ENCODE measurements at places on chromosomes 2 and 18. TPM values are rescaled to one million over a fixed set of nuclear protein-coding genes. Genes with fewer than 3 reads are reported as not detected.

Gene SERPINB4
- total RNA-seq, result not detected

Gene KCTD1
- total RNA-seq, result 9.0 TPM

Gene AGFG1
- total RNA-seq, result 100 TPM

Gene TYMS
- 6.4 TPM for total RNA-seq

Gene PFN4
- total RNA-seq, result 1.7 TPM

Gene PROKR1
- total RNA-seq, result not detected

Gene C2orf80
- total RNA-seq, result not detected

Gene C2orf81
- 10.0 TPM for total RNA-seq

Gene GPD2
- total RNA-seq, result 50.4 TPM

Gene LYG2
- total RNA-seq, result not detected

Gene CDH19
- total RNA-seq, result 1.2 TPM

Gene C1GALT1C1L
- total RNA-seq, result 0.44 TPM

Gene POU3F3
- not detected for total RNA-seq

Gene SCYGR4
- total RNA-seq, result not detected

Gene GRB14
- total RNA-seq, result 4.6 TPM

Gene APLF
- 5.8 TPM for total RNA-seq

Gene ATP9B
- total RNA-seq, result 48.6 TPM

Gene NPPC
- total RNA-seq, result not detected

All from lower lobe of right lung (tissue), 2 donors.